Spinal cord (tissue), 10 donors: ENCODE measurements at places on chromosomes 1 and 21. TPM values are rescaled to one million over a fixed set of nuclear protein-coding genes. Genes with fewer than 3 reads are reported as not detected.

- no peak for DNase-seq
These were observed 17.3 kb upstream of the EFNA1 start for GRCh38 chr1:155110381-155110780.

DNA sequence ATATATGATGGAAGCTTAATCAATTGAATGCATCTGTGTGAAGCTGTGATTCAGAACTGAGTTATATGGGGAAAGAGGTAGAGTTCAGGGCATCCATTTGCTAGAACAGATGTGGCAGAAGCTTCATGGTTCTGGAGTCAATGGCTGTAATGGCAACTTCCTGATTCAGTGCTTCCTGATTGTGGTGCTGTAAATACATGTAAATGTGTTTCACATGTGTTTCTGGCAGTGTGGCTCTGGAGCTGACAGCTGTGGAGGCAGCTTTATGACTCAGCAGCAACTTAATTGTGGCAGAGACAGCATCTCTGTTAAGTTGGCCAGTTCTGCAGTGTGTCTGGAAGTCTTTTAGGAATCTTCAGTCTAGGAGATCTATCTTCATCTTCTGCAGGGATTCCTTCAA is 226.6 kb upstream of the ZRANB2 start:
- DNase-seq, result peak; percentile 32

The RPL11 gene
- 1,302 TPM for polyA plus RNA-seq

The TRAPPC3 gene
- 79.2 TPM for polyA plus RNA-seq

- DNase-seq, result peak; percentile 86
These were observed 133.8 kb upstream of the EDN2 start for GRCh38 chr1:41618066-41618825.

GRCh38 chr1:82515650-82516049 is 714.9 kb downstream of the ADGRL2 start:
- DNase-seq, result no peak

The S100A5 gene
- not detected for polyA plus RNA-seq

DNA sequence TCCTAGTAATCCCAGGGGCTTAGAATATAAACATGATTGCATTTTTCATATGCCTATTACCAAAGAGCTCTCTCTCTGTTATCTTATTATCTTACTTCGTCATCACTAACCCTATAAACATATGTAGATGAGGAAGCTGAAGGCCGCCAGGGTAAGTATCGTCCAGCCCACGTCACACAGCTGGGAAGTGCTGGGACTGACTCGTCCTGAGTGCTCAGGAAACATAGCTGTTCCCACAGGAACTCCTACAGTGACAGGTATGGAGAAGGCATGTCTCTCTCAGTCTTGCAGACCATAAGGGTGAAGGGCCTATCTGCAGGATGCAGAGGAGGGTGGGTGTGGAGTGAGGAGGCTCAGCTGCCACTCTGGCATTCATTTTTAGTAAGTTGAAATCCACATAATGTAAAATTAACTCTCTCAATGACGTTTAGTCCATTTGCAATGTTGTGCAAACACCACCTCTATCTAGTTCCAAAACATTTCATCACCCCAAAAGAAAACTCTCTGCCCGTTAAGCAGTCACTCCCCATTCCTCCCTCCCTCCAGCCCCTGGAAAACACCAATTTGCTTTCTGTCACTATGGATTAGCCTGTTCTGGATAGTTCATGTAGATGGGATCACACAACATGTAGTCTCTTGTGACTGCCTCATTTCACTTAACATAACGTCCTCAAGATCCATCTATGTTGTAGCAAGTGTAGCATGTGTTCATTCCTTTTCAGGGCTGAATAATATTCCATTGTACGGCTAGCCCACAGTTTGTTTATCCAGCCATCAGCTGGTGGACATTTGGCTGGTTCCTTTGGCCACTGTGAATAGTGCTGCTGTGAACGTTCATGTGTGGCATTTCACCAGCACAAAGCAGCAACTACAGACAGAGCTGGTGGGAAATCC is 68.3 kb downstream of the TCP10L start:
- no peak for DNase-seq

The UBASH3A gene
- not detected for polyA plus RNA-seq

- DNase-seq, result no peak
These were observed 346.6 kb downstream of the ZNF326 start for GRCh38 chr1:90341516-90341915.

The CAMK2N1 gene
- 300 TPM for polyA plus RNA-seq

DNA sequence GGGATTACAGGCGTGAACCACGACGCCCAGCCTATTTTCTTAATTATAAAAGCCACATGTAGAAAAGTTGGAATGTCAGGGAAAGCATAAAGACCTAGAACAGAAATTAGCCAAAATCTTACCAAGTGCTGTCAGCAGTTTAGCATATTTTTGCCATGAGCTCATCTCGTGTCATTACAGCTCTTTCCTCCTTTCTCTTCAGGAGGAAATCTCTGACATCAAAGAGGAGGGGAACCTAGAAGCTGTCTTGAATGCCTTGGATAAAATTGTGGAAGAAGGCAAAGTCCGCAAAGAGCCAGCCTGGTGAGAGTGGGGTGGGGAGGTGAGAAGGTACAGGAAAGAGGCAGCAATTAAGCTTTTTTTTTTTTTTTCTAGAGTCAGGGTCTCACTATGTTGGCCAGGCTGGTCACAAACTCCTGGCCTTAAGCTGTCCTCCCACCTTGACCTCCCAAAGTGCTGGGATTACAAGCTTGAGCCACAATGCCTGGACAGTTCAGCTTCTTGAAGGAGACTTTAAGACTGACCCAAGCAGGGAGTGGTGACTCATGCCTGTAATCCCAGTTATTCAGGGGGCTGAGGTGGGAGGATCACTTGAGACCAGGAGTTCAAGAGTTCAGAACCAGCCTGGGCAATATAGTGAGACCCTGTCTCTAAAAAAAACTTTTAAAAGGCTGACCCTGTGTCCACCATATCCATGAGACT is 8.4 kb upstream of the BGLAP start:
- DNase-seq, result no peak

DNA sequence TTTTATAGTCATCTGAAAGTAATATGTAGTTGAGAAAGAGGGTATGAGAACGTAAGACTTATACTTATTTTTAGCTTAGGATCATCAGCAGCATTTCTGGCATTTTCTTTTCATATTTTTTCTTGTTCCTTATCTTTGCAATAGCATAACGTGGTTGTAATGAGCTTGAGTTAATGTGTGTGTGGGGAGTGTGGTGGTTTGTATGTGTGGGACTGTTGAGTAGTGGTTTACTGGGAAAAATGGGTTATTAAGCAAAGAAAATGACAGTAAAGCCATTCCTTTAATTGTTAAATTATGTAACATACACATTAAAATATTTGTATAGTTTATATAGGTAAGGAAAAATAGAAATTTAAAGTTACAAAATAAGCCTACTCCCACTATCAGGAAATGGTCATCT is 15.2 kb downstream of the PIP5K1A start:
- DNase-seq, result no peak

DNA sequence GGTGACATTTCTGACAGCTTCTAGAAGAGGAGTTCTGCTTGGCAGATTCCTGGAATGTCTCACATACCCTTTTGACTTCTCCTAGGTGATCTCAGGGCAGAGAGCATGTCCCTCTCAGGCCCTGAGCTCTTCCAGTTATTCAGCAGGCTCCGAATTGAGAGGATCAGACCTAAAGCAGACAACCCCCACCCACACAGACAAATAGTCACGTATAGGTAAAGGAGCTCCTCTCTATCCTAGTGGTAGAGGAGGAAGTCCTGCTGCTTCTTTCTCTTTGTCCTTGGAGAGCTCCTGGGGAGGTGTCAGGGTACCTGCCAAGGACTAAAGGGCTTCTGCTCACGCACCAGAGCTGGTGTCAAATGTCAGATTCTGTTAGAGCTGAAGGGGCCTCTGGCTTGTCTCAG is 128.1 kb downstream of the IER5 start:
- no peak for DNase-seq

DNA sequence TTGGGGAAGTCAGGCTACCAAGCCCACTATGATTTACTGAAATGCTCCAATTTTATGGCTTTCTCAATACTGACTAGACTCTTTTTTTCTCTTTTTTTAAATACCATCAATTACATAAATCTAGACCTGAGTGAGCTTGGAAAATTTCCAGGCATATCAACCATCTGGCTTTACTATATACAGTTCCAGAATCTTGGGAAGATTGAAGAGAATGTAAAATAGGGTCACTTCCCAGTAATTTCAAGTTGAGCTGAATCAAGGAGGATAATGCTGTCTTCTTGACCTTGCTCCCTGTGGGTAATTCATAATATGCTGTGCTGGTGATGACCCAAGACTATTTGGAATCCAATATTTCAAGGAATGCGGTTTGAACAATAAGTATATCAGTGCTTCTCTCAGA is 108.1 kb downstream of the MAP3K21 start:
- DNase-seq, result no peak

The DPM3 gene
- polyA plus RNA-seq, result 41.7 TPM

DNA sequence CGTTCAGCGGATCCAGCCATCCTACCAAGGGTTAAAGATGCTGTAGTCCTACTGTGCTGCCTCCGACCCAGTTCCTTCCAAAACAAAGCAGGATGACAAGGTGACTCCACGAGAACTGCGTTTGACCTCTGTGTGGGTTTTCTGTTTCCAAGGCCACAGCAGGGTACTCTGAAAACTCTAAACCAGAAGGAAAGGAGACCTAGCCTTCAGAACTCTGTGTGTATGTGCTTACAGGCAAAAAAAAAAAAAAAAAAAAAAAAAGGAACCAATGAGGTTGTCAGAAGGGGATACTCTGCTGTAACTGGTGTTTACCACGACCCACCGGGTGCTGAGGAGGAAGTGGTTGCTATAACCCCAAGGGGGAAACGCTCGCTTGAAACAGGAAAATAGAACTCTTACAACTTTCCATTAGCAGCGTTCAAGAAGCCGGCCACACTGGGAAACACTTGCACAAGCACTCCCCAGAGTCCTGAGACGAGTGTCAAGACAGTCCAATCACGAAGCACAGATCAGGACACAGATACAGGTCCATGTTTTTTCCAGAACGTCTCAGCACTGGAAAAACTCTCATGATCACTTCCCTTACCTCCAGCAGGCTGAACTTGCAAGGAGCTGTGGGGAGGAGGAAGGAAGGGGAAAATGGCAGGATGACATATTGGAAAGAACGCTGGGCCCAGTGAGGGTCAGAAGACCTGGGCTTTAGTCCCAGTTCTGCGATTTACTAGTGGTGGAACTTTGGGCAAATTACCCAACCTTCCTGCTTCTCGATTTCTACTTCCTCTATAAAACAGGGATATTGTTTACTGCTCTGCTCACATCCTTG is 64.0 kb downstream of the ITPKB start:
- no peak for DNase-seq

- no peak for DNase-seq
These were observed 10.7 kb upstream of the PHTF1 start for GRCh38 chr1:113770031-113770430.

The HRNR gene
- polyA plus RNA-seq, result 0.59 TPM

GRCh38 chr1:11238311-11238710 is 24.0 kb downstream of the MTOR start:
- no peak for DNase-seq

DNA sequence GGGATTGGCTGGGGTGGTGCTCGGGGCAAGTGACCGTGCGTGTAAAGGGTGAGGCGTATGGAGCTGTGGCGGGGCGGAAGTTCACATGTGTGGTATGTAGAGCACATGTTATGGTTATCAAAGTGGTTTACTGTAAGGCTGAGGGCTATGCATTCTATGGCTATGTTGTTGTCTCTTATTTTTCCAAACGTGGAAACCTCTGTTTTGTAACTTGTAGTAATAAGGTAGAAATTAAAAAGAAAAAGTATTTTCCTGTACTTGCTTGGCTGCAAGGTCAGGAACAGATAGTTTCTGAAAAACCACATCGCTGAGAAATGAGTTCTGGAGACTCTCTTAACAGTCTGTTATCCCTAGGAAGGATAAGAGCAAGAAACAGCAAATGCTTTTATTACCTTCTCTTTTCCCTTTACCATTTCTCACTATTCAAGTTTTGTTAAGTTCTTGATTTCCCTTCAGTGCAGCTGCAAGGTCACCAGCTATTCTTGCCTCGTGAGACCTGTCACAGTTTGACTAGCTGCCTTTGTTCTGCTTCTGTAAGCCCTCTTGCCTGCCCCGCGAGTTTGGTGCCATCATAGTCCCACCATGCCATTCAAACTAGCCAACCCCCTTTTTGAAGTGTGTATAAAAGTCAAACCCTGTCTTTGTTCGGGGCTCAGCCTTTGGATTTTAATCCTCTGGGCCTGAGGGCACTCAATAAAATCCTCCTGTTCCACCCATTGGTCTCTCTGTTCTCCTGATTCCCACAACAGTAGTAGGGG is 9.5 kb downstream of the RNU1-2 start:
- DNase-seq, result peak; percentile 89

- DNase-seq, result peak; percentile 44
These were observed 166.2 kb upstream of the NFIA start for GRCh38 chr1:60916199-60916598.

The NECTIN4 gene
- polyA plus RNA-seq, result not detected

DNA sequence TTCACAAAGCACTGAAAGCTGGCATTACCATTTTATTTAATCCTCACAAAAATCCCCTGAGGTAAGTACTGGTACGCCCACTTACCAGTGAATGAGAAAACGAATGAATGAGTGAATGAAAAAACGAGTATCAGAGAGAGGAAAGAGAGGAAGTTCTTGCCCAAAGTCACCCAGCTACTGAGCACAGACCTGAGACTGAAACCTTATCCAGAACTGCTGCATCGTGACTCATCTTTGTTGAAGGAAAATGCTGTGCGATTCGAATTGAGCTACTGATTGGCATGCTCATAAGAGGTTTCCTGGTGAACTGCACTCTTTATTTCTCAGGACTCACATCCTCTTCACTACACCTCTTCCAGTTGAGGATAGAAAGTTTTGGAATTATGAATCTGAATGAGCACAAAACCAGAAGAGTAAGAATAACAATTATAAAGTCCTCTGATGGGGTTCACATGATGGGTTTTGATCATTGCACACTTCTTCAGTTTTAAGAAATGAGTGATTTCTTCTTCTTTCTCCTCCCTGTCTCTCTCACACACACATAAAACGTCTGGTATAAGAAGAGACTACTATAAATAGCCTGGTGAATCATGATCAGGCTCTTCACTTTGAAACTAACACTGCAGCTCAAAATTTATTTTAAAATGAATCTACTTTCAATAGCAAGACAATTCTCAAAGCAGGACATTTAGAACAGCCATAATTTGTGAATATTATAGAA is 32.1 kb downstream of the IL12RB2 start:
- no peak for DNase-seq

DNA sequence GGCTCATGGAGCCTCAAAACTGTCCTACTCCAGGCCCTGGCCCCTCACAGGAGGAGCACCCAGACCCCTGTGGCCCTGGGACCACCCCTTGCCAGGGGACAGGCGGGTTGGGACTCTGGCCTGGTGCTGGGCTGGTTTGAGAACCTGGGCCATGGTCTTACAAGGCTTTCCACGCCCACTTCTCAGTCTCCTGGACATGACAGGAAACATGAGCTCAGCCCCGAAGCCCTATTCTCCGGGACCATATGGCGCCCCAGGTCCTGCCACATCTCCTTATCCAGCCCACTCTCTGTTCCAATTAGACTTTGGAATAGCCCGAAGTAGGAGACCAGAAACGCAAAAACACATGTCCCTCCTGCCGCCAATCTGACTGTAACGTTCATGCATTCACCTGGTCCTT is 47.9 kb downstream of the KCNAB2 start:
- DNase-seq, result no peak

The RXRG gene
- 18.6 TPM for polyA plus RNA-seq

The CYP4A22 gene
- 1.0 TPM for polyA plus RNA-seq

The LHX4 gene
- 4.4 TPM for polyA plus RNA-seq

The KRTAP12-2 gene
- polyA plus RNA-seq, result not detected

GRCh38 chr1:233675446-233675845 is 61.5 kb downstream of the KCNK1 start:
- no peak for DNase-seq
